Activated CD4-positive, alpha-beta T cell treated with anti-CD3 and anti-CD28 coated beads, Interleukin-2, amount 50 U/mL, for 1 hour (primary cell): ENCODE measurements at places on chromosomes 2 and 18.

DNA sequence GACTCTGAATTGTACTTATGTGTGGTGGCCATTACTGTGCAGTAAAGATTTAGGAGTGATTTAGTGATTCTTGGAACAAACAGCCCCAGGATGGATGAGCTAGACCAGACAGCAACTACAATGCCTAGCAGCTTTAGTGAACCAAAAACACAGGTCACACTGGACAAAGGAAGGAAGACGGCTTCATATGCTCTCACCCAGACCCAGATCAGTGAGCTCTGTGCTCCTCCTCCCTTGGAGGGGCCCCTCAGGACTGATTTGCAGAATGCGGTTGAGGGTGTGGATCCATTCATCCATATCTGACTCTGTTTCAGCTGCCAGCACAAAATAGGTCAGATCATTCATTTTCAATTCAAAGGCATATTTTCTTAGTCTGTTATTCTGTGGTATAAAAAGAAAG is 159.7 kb upstream of the CCDC195 start:
- no peak for DNase-seq

DNA sequence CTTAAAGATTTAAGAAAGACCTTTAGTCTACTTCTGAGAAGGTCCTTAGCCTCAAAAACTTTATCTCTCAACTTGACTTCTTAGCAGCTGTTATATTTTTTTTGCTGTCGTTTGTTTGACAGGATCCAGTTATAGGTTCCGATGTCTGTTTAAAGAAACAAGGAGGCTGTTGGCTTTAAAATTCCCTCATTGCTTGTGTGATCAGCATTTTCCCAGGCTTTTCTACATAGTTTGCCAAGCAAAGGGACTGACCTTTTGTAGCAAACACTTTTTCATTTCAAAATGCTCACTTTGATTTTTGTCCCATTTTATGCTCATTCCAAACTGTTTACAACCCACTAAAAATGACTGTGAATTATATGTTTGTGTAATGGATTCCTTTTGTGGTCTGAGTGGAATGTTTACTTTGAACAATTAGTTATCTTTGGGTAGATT is 394.9 kb downstream of the ARHGAP15 start:
- no peak for DNase-seq

GRCh38 chr2:182240862-182241371 is 185.9 kb downstream of the PDE1A start:
- no peak for DNase-seq

DNA sequence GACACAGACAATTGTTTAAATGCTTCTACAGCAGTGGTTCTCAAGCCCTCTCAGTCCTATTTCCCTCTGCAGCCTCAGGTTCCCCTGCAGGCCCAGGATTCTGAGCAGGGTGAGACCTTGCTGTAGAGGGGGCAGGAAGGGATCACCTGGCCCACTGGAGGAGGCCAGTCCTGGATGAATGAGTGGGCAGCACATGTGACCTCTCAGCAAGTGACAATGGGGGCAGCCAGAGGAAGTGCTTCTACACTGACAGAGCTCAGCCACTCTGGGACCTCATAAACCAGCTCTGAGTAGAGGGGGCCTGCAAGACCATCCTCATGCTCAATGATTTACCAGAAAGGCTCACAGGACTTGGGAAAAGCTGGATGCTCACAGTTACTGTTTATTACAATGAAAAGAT is 63.2 kb downstream of the ASB1 start:
- no peak for DNase-seq

DNA sequence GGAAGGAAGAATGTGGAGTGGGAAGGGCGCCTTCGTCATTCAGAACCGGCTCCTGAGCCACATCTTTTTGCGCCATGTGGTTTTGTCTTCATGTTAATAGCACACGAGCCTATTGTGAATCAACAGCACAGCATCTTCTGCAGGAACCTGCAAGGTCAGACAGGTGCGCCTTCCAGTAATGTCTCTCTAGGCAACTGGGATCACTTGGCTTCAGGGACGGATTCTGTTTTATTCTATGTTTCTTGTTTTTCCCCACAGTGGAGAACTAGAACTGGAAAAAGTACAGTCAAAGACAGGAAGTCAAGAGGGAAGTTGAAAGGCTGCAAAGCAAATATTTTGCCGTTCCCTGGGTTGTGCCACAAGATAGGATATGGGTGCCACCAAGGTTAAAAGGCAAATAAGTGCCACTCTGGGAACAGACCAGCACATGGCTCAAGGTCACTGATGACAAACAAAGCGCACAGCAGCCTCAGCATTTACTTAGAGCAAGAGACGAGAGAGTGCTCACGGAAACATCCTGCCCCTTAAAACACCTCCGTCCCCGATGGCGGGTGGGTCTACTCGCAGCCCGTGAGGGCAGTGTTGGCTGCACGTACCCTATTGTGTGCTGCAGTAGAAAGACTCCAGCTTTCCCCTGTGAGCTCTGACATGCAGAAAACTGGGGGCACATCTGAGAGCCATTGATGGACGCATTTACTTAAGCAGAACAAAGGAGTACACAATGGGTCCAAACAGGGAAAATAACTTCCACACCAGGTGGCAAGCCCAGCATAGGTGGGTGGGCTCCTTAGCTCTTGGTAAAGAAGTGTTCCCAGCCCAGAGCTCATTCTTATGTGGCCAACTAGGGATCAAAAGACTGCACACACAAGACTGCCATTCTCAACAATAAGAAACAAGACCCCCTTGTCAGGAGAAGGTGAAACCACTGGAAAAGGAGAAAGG is 107.2 kb upstream of the PARD3B start:
- no peak for DNase-seq
